ENCODE measurements at places on chromosomes 2 and 18.

- DNase-seq, result no peak
Measured at GRCh38 chr18:11002277-11002676, 147.1 kb downstream of the PIEZO2 start.

GRCh38 chr2:150735894-150736498 is 248.5 kb upstream of the RND3 start:
- DNase-seq, result no peak

DNA sequence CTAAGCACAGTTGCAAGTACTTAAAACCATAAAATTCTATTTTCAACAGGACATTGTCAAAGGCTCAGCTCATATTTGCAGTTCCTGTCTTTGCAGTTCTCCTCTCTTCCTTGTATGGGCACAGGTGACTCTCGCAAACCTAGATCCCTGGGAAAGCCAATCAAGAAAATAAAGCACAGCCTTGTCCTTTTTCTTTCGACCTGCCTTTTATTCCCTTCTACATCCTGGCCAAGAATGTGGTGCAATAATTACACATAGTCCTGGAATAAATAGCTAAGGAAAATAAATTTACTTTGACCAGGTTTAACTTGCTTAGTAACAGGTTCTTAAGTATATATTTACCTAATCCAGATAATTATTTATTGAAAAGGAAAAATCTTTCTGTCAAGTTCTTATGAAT is 20.2 kb downstream of the ATG16L1 start:
- DNase-seq, result no peak

DNA sequence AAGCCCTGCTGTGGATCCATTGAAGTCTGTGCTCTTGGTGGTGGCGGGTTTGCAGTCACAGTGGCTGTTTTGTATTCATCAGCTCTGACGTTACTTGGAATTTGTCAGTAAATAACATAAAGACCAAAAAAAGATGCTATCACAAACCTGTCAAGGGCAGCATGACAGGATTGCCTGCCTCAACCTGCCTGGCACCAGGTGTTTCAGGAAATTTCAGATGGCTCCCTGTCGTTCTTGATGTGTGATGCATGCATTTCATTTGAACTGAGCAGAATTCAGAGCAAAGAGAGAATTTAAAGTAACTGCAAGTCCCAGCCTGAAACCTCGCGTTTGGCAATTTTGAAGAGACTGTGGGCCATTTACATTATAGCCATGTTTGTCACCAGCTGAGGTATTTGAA is 50.3 kb upstream of the EPC2 start:
- DNase-seq, result no peak

GRCh38 chr2:168642873-168643272 is 159.6 kb upstream of the NOSTRIN start:
- no peak for DNase-seq

GRCh38 chr2:234595829-234596228 is 98.9 kb upstream of the ARL4C start:
- DNase-seq, result no peak

GRCh38 chr2:96951125-96951654 is 35.2 kb downstream of the FAM178B start:
- peak; percentile 68 for DNase-seq

- DNase-seq, result no peak
Measured at GRCh38 chr2:191844706-191845105, 2.2 kb downstream of the CAVIN2 start.

GRCh38 chr2:128779301-128780095 is 460.8 kb upstream of the HS6ST1 start:
- DNase-seq, result no peak

DNA sequence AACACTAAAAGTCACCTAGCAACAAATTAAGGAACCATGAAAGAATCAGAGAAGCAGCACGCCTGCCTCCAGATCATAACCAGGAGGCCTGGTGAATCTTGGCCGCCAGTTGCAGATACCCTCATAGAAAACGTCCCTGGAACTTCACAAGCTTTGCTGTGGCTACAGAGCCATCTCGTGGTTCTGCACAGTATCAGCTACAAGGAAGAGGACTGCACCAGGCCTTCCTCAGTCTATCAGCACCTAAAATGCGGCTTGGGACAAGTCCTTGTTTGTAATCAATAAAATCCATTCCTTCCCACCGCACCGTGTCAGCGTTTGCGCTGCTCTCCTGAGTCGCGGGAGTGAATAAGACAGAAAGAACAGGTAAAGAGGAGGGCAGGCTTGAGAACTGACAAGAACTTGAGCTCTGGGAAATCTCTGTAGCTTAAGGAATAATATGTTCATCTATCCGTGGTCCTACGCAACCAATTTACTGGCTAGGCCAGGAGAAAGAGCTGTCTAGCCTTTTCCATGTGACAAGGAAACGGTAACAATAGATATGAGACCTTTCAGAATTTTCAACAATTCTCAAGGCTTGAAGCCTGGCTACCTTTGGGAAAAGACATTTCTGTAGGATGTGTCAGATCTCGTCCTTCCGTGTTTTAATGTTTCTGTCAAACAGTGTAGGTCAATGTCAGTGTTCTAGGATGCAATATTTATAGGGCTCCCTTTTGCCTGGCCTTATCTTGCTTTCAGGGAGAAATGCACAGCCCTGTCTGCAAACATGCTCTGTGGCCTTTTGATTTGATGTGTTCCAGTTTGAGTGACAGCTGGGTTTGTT is 128.5 kb upstream of the RAB12 start:
- DNase-seq, result no peak

DNA sequence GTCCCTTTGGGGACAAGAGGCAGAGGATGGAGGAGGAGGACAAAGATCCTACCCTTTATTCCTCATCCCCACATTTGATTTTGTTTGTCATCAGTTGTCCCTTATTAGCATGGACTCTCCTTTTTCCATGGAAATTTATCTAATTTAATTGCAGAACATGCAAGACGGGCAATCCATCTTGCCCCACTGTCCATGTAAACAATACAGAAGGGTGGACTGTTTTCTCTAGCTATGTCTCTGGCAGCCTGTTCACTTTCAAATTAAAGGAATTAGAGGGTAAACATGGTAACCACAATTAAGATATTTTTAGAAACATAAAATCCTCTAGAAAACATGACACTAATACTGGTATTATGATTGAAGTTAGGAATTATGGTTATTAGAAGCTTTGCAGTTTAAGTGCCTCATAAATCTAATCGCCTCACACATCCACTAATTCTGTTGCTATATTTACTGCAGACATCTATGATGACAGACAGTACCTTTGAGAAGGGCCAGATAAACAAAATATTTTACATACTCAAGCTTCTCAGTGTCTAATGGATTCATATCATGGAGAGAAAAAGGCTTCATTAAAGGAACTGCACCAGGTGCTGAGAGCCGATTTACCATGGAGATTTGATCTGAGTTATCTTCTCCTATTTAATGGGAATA is 215.5 kb downstream of the LNPK start:
- DNase-seq, result no peak

DNA sequence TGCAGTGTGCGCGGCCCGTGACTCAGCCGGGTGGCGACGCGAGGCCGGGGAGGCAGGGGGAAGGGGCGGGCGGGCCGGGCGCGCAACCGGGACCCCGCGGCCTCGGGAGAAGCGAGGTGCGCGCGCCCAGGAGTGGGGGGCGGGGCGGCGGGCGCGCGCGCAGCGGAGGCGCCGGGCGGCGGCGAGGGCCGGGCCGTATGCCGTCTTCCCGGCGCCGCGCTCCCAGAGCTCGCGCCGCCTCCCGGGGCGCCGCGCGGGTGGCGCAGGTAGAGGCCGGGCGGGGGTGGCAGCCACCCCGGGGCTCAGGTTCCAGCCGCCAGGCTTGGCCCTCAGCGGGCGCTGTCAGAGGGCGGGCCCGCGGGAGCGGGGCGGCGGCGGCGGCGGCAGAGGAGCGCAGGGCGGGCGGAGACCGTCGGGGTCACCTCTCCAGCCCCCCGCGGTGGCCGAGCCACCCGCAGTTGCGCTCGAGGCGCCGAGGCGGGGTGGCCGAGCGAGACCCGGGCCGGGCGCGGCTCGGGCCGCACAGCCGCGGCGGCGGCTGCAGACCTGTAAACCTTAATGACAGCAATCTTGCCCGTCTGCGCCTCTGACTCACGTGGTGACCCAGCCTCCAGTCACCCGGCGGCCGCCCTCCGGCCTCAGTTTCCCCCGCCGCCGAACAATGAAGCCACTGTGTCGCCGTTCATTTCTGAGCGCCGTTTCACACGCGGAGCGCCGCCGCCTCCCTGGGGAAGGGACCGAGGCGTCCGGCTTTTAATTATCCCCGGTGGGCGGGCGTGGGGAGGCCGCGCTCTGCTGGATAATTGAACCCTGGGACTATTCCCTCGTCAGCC is 25.3 kb upstream of the SMAD7 start:
- DNase-seq, result peak; percentile 45

DNA sequence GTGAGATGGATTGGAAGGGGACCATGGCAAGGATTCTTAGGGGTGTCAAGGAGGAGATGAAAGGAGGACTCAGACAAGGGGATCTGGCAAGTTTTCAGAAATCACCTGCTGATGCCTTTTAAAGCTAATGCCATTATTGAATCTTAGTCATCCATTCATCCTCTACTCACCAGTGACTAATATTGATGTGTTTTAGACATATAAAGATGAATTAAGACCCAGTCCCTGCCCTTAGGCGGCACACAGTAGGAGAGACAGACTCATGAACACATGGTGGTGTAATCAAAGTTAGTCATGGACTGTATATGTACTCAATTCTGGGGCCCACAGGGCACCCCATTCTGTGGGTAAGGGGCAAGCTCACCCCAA is 56.5 kb upstream of the ATL2 start:
- DNase-seq, result no peak
